Upper lobe of left lung (tissue), 6 donors: ENCODE measurements at places on chromosomes 1 and 21.

GRCh38 chr1:96643519-96643918 lies 78.1 kb upstream of the PTBP2 start:
- DNase-seq = no peak

DNA sequence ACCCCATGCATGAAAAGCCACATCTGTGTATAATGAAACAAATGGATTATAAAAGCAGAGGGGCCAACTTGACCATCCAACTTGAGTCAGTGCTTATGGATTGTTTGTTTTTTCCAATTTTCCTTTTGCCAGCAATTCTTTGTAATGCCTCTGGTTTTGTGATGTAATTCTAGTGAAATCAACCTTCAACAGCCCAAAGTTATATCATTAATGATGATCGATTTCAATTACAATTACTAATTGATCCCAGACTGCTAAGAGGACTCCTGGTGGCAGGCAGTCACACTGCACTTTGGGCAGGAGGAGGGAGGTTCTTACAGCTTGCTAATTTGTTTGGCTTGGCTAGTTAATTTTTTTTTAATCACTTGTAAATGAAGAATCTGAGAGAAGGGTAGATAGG lies 552.3 kb downstream of the NUF2 start:
- no peak for DNase-seq

DNA sequence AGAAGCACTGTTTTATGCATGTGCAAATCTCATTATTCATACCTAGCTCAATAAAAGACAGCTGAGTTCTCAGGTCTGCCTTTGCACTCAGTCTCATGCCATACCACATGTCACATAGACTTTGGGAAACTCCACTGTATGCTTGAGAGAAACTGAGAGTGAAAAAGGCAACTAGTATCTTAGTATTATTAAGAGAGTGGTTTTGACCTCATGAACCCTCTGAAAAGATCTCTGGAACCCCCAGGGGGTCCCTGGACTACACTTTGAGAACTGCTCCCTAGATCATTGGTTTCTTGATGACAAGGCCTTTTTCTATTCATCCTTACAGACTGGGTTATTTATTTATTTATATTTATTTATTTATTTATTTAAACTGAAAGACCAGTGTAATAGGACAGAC lies 3.7 kb upstream of the RHEX start:
- DNase-seq = no peak

DNA sequence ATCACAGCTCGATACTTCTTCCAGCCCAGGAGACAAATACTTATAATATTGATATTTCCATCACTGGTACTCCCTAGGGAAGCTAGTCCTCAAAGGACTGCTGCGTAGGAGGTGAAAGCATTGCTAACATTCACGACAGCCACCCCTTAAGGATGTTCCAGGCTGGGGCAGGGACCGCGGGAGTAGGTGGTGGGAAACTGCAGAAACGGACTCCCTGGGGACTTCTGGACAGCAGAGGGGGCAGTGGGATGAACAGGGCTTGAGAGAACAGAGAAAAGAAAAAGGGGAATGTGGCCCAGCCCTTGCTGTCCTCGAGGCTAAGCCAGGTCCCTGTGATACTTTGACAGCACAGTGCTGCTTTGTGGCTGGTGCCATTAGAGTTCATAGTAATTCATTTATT lies 108.0 kb downstream of the HMGB4 start:
- no peak for DNase-seq

GRCh38 chr1:8216005-8216404 lies 101.9 kb upstream of the SLC45A1 start:
- no peak for DNase-seq

DNA sequence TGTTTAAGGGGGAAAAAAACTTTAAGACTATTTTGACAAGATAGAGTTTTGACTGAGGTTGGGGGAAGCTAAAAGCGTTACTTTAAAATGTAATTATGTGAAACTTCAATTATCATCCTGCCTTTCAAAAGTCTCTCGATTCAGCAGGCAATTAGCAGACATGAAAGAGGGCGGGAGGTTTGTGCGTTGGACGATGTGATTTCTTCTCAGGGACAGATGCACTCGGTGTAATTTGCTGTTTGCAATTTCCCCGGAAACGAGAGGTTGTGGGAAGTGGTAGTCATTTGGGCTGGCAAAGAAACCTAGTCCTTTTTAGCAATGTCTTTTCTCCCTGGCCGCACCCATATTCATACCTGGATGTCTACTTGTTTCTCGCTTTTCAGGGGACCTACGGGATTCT lies 27.1 kb downstream of the KAZN start:
- no peak for DNase-seq

GRCh38 chr1:59595774-59596173 lies 219.0 kb upstream of the HOOK1 start:
- DNase-seq = no peak
